A673 (cell line): ENCODE measurements at places on chromosomes 11 and 22. TPM values are rescaled to one million over a fixed set of nuclear protein-coding genes. Genes with fewer than 3 reads are reported as not detected.

- no peak for DNase-seq
These were observed 10.5 kb downstream of the EI24 start for GRCh38 chr11:125579811-125580210.

DNA sequence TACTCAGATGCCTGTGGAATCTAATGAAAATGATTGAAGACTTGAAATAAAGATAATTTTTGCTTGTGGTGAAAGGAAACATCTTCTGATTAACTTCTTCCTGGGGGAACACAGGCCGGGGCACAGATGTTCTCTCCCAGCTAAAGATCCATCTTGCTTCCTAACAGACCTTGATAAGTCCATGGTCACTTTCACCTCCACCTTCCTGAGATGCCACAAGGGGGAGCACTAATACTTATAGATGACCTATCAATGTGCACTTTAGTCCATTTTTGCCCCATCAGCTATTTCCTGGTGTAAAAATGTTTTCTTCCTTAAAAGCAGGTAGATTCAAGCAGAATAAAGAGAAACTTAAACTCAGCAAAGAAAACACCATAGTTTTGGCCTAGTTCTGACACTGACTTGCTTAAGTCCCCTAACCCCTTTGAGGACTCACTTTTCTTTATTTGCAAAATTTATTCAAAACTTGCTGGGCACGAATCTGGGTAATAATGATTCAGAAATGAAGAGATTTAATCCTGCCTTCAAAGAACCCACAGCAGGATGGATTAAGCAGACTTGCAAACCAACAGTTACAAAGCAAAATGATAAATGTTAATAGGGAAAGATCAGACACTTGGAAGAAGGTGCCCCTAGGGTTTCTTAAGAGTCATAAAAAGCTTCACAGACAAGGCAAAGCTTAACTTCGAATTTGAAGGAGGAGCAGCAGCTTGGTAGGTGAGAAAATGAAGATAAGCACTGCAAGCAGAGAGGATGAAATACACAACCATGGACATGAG lies 158.7 kb downstream of the RAB38 start:
- DNase-seq: peak; percentile 78

LYVE1 gene
- total RNA-seq: 0.11 and 0.15 TPM in 2 replicates

DNA sequence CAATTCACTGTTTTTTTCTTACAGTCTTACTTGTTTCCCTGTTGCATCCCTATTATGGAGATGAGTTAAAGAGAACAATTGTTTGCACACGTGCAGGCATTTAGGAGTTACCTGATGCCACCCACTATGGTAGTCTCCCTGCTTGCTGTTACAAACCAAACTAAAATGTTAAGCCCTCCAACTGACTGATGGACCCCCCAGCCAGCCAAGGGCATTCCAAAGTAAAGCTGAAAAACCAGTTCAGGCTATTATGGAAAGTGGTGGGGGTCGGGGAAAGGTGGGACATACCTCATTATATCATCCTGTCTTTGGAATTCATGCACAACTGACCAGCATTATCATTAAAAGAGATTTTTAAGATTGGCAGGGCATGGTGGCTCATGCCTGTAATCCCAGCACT lies 47.0 kb upstream of the GNAZ start:
- no peak for DNase-seq

- DNase-seq: no peak
These were observed 32.1 kb downstream of the AMPD3 start for GRCh38 chr11:10487002-10487647.

DNA sequence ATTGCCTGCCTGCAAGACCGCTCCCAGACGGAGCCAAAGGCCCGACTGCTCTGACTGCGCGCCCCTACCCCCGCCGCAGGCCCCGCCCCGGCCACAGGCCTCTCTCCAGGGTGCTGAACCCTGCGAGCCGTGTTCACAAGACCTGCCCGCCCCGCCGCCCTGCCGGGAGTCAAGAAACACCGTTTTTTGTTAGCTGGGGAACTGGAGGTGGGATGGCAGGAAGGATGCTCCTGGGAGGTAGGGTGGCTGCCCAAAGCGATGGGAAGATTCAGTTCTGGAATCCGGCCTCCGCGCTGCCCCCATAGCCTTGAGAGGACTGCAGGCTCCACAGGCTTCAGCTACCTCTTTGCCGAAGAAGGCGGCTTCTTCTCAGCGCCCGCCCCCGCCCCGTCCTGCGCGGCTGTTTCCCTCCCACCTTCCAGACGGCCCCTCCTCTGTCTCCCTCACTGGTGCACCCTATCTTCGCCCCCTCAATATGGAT lies 2.7 kb upstream of the PDE2A start:
- DNase-seq: peak; percentile 72

CCND1 gene
- 2,517 and 2,519 TPM in 2 replicates for total RNA-seq

GRCh38 chr11:96333191-96333719 lies 9.7 kb downstream of the MAML2 start:
- DNase-seq: no peak
